ENCODE measurements at places on chromosomes 5 and 9. TPM values are rescaled to one million over a fixed set of nuclear protein-coding genes. Genes with fewer than 3 reads are reported as not detected.

DNA sequence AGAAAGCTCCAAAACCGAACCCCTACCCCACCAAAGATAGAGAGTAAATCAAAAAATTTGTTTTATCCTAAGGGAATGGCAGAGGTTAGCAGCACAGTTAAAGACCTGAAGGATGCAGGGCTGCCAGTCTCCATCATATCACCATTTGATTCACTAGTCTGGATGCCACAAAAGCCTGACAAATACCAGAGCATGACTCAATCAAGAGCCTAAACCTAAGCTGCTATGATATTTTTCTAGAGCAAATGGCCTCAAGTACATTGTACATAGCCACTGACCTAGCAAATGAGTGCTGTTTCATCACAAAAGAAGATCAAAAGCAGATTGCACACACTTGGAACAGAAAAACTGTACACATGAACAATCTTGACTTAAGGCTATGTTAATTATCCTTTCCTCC is 48.0 kb downstream of the DPYSL3 start:
- no peak for DNase-seq

- DNase-seq: no peak
Observed at GRCh38 chr5:180049185-180049548, 22.4 kb downstream of the RNF130 start.

The PTGR1 gene
- total RNA-seq: 44.9 TPM

DNA sequence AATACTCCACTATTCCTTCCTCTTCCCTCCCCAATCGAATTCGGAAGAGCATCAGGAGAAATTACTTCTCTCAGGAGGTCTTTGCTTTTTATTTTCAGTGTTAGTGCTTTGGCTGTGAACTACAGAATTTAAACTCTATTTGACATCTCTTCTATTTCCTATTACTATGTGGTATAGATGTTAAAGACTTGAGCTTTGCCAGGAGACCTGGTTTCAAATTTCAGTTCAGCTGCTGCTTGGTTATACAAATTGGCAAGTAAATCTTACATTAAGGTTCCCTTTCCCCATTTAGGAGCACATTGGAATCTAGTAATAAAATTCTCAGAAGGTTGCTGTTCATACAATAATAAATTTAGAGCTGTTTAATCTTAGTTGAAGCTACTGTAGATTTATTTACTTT is 13.1 kb downstream of the UHRF2 start:
- no peak for DNase-seq

- DNase-seq: peak; percentile 90
Observed at GRCh38 chr5:139696894-139697658, 48.9 kb downstream of the CXXC5 start.

- no peak for DNase-seq
Observed at GRCh38 chr5:154214371-154215106, 24.0 kb downstream of the GALNT10 start.

GRCh38 chr9:18888290-18888689 is 144.7 kb downstream of the SAXO1 start:
- DNase-seq: no peak

DNA sequence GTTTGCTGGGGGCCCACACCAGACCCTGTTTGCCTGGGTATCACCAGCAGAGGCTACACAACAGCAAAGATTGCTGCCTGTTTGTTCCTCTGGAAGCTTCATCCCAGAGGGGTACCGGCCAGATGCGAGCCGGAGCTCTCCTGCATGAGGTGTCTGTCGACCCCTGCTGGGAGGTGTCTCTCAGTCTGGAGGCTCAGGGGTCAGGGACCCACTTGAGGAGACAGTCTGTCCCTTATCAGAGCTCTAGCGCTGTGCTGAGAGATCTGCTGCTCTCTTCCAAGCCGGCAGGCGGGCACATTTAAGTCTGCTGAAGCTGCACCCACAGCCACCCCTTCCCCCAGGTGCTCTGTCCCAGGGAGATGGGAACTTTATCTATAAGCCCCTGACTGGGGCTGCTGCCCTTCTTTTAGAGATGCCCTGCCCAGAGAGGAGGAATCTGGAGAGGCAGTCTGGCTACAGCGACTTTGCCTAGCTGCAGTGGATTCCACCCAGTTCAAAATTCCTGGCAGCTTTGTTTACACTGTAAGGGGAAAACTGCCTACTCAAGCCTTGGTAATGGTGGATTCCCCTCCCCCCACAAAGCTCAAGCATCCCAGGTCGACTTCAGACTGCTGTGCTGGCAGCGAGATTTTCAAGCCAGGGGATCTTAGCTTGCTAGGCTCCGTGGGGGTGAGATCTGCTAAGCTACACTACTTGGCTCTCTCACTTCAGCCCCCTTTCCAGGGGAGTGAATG is 206.0 kb upstream of the TLX3 start:
- DNase-seq: no peak

The PARP8 gene
- total RNA-seq: 7.7 TPM

The IFNE gene
- not detected for total RNA-seq

DNA sequence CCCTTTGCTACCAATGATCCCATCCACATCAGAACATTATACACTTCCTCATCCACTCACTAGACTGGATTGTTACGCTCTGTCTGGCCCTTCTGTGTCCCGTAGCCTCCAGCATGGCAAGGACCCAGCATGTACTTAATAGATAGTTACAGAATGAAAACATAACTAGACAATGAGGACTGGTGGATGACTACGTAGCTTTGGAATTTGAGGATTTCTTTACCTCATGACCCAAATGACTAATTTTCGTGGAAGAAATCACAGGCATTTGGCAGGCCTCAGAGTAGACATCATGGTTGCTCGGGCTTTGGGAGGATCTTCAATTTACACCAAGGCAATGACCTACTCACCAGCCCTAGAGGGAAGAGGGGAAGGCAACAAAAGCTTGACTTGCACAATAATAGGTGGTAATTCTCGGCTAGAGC is 299.8 kb downstream of the TLE1 start:
- no peak for DNase-seq

DNA sequence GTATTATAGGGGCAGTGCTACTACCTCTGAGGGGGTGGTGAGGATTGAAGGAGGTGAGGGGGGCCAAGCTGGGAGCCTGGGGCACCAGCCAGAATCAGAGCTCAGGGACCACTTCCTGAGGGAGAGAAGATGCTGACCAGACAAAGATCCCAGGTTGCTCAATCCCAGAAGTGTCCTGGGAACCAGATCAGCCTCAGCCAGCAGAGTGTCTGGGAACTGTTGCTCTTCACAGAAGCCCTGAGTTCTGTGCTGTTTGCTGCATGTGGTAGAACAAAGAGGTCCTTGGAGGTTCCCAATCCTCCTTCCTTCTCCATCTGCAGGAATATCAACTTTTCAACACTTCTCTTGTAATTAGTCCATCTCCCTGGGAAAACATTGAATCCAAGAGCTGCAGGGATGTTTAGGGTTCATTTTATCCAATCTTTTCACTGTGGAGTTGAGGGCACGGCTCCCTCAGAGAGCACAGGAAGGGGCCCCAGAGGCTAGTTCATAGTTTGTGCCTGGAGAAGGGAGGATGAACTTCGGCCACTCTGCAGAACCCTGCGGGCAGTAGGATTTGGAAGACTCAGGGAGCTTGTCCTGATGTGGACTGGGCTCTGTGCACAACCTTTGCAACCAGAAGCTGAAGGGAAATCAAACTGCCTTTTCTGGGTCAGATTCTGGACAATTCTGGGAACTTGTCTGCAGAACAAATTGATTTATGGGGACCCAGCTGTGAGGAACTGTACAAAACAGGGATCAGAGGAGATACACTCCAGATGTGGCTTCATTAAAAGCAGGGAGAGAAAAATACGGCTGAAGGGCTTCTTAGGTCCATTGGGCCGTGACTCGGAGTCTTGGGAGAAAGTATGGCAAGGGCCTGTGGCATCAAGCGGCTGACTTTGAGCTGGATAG is 57.1 kb downstream of the GALNT12 start:
- DNase-seq: no peak

- no peak for DNase-seq
Observed at GRCh38 chr5:32604800-32605765, 19.7 kb downstream of the SUB1 start.

GRCh38 chr5:168624850-168625364 is 45.7 kb upstream of the PANK3 start:
- no peak for DNase-seq

The PLAC8L1 gene
- total RNA-seq: not detected

DNA sequence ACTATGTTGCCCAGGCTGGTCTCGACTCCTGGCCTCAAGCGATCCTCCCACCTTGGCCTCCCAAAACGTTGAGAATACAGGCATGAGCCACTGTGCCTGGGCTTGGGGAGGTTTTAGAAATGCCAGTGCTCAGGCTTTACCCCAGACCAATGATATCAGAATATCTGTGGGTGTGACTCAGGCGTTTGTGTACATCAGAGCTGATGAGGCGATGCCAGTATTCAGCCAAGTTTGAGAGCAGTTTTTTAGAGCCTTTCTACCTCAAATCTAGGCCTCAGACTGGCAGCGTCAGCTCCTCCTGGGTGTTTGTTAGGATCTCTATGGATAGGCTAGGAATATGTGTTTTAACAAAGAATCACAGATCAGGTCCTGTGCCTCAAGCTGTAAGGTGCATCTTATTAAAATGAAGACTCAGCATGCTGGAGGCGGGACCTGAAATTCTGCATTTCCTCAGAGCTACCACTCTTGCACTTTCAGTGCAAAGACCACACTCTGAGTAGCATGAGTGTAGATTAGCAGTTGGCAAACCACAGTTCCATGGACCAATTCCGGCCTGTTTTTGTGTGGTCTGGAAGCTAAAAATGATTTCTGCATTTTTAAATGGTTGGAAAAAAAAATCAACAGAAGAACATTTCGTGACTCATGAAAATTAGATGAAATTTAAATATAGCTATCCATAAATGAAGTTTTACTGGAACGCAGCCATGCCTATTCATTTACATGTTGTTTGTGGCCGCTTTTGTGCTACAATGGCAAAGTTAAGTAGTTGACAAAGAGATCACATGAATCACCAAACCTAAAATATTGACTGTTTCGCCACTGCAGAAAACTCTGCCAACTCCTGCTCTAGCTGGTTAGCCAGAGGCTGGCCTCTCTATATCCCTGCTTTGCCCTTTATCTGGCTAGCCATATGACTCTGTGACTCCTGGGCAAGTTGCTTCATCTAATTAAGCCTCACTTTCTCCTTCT is 92.2 kb downstream of the KLF4 start:
- no peak for DNase-seq

GRCh38 chr5:61802456-61802855 is 470.4 kb downstream of the ZSWIM6 start:
- no peak for DNase-seq

The FBP2 gene
- total RNA-seq: 0.54 TPM

GRCh38 chr9:87527211-87527916 is 29.7 kb downstream of the DAPK1 start:
- DNase-seq: no peak

DNA sequence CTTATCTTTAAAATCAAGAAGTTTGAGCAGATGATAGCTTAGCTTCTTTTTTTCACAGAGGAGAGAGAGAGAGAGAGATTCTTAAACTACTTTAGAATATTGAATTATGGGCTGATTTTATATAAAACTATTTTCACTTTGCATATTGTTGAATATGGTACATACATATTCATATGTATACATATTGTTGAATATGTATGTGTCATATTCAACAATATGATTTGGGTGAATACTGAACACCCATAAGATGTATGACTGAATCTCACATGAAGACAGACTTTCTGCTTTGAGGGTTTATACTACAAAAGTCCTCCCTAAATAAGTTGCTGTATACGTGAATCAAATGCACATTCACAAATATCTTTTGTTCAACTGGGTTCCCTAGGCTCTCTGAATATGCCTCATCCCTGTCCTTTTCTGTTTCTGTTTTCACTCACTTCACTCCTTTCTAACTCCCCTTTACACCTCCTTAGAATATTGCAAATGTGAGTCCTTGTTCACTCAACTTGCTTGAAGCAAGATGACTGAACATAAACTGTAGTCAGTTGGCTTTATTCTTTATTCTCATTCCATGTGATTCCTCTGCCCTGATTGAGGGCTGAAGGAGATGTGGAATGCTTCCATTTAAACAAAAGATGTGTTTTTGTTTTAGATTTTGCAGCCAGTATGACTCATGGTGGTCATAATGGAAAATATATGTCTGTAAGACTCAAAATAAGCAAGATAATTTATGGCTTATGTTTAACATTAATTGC is 225.4 kb upstream of the DAB2 start:
- DNase-seq: no peak

- no peak for DNase-seq
Observed at GRCh38 chr5:33312571-33313549, 127.9 kb upstream of the TARS1 start.

The LHX2 gene
- total RNA-seq: not detected

All from Right ventricle myocardium inferior (tissue), 1 donor.